Activated naive CD4-positive, alpha-beta T cell (primary cell): ENCODE measurements at places on chromosomes 1 and 21.

DNA sequence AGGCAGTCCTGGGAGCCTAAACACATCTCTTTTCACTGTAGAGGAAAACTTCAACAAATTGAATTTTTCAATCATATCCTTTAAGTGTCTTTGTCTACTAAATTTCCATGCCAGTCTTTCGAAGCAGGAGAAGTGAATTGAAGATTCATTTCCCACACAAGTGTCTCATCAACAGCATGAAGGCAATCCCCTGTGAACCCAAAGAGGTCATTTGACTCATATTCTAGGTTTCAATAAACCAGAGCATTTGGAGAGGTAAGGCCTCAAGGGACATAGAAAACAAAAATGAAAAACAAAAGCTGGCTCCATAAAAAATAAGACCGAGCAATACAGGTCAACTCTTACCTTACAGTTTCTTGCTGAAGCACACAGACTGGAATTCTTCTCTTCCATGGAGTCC, 94.1 kb upstream of the ATP1B1 start:
- no peak for DNase-seq

GRCh38 chr1:227487606-227488005, 75.8 kb upstream of the ZNF678 start:
- no peak for DNase-seq

GRCh38 chr1:243438815-243439214, 183.0 kb downstream of the SDCCAG8 start:
- no peak for DNase-seq

GRCh38 chr21:34599534-34600101, 15.3 kb downstream of the RCAN1 start:
- DNase-seq, result no peak

DNA sequence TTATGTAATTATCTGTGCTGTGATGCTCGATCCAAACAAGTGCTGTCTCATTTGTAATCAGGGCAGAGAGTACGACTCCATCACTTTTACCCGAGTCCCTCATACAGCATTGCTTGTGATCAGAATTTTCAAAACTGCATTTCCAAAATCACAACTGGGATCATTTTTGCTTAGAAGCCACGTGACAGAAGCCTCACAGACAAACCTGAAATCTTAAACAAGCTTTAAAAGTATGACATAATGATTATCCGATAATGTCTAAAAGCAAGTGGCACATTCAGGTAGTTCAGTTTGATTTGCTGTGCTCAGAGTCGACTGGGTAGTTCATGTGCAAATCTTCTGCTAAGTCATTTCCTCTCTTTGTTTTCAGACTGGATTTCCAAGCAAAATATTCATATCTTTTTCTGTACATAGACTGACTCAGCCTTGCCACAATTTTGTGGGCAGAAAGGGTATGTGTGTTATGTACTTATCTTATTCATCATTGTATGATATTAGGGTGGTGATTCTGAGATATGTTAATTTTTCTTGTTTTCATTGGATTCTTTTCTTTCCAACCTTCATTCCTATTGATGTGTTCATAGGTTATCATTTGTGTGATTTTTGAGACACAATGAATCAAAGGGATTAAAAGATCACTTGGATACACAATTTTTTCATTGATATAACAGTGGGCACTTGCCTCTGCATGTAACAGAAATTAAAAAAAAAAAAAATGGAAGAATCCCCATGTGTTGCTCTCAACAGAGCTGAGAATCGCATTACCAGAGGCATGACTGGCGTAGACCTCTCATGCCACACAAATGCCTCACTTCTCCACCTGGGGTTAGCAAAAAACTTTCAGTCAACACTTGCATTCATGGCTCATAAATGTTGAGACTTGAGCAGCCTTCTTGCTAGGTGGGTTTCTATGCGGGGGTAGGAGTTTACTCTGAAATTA, 355.7 kb downstream of the LTN1 start:
- no peak for DNase-seq
